ENCODE measurements at places on chromosomes 11 and 22.

DNA sequence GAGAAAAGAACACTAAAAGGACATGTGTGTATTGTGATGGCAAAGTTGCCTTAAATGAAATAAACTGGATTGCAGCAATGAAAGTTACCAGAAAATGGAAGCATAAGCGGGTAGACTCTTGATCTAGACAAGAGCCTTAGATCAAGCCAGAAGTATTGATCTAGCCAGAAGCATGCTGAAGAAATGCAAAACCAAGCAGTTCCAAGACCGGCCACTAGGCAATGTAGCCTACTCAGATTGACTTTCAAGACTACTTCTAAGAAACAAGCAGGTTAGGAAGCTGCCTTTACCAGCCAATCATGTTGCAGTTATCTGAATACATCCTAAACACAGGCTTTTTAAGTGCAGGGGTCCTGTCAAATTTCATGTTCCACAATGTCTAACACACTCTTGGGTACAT lies 54.6 kb downstream of the KCNA4 start:
- no peak for DNase-seq

GRCh38 chr22:44491269-44492035 lies 6.6 kb downstream of the RTL6 start:
- DNase-seq, result no peak

- no peak for DNase-seq
These were observed 455.0 kb downstream of the BRD1 start for GRCh38 chr22:49372530-49373288.

DNA sequence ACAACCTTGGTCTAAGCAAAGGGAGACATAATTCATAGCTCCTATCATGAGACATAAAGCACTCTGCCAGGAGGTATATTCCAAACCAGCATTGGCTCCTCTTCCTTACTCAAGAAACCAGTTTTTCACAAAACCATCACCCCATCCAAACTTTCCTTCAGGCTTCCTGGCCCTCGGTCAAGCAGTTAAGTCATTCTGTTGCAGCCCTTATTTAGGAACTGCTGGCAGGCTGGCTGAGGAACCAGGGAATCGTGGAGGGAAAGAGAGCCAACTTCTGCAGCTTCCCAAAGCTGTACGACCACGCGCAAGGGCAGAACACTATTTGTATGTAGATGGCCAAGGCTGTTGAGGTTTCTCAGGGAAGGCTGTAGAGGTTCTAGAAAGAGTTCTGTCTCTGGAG lies 680 bp downstream of the IFT46 start:
- no peak for DNase-seq

DNA sequence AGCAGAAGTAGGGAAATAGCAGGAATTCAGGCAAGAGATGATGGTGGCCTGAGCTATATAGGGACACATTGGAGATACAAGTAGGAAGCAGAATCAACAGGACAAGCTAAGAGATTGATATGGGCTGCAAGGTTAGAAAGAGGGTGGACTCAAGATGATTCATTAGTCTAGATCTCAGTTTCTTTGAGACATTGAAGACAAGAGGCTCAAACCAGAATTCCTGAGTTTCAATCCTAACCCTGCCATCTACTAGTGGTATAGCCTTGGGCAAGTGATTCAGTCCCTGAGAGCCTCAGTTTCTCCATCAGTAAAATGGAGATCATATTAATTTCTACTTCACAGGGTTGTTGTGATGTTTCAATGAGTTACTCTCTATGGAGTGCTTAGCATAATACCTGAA lies 53.1 kb upstream of the NAV2 start:
- no peak for DNase-seq

- DNase-seq, result no peak
These were observed 102.7 kb downstream of the PHF21B start for GRCh38 chr22:44906999-44907644.

DNA sequence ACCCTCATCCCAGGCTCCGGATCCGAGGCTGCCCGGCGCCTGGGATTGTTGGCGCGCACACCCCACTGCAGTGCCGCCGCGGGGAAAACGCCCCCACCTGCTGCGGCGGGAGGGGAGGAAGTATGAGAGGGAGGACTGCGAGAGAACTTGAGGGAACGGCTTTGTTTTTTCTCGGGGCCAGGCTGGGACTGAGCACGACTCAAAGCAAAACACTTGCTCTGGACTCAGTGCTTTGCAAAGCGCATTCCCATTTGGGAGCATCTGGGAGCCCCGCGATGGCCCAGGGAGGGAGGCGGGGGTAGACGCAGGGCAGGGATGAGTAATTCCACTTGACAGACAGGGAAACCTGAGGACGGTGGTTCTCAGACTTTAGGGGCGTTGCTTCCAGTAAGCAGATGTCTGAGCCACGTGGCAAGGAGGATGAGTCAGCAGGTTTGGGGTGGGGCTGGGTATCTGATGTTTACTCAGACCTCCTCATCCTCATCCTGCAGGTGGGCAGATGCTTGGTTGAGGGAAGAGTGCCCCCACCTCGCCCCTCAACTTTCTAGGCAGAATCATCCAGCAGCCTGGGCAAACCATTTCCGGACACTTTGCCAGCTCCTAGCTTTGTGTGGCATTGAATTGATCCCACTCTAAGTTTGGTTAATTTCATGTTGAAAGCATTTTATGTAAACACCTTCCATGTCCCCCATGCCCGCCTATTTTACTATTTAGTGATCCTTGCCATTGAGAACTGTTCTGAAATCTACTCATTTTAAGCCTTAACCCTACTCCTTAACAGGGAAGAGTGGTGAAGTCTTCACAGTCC lies 1.5 kb downstream of the MIAT start:
- DNase-seq, result peak; percentile 93

DNA sequence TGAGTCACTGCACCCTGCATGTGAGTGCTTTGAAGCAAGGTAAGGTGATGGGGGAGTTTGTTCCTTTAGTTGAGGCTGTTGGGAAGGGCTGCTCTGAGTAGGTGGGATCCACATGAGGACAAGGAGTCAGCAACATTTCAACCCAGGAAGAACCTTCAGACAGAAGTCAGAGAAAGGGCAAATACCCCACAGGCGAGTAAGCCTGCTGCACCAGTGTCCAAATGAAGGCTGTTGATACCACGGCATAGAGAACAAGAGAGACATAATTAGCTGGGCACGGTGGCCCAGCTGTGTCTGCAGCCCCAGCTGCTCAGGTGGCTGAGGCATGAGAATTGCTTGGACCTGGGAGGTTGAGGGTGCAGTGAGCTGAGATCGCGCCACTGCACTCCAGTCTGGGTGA lies 54.3 kb upstream of the CLMP start:
- DNase-seq, result no peak

DNA sequence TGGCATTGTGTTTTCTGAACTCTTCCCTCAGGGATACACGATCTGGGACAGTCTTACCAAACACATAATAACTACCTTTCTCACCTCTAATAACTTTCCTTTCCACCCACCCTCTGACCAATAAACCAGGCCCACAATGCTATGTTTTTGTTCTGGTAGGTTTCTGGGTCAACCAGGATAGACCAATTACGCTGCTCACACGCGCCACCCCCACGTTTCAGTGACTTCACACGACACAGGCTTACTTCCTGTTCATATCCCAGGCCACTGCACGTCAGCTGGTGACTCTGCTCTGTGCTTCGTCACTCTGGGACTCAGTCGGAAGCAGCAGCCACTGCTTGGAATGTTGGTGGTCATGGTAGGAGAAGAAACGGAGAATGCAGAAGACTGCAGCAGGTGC lies 2.5 kb downstream of the KRTAP5-4 start:
- no peak for DNase-seq

- DNase-seq, result no peak
These were observed 80.9 kb upstream of the OR9Q1 start for GRCh38 chr11:57942808-57943207.

GRCh38 chr22:44995105-44995514 lies 14.7 kb downstream of the PHF21B start:
- DNase-seq, result no peak

DNA sequence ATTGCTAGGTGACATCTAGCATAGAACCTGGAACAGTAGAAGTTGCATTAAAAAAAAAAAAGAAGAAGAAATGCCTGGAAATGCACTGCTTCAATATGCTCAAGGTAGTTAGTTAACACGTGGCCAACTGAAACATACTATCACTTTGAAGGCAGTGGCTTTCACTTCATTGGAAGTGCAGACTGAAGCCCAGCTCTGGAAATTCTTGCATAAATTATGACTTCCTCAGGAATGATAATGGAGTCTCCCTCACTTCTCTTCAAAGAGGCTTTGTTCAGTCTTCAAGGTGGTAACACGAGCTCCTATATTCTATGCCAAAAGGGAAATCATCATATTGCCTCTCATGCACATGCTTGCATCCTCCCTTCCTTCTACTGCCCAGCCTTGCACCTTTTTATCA lies 715.9 kb upstream of the API5 start:
- DNase-seq, result no peak

GRCh38 chr11:58564231-58564630 lies 11.4 kb downstream of the LPXN start:
- DNase-seq, result no peak

GRCh38 chr22:17845790-17846189 lies 71.5 kb upstream of the BID start:
- DNase-seq, result no peak

DNA sequence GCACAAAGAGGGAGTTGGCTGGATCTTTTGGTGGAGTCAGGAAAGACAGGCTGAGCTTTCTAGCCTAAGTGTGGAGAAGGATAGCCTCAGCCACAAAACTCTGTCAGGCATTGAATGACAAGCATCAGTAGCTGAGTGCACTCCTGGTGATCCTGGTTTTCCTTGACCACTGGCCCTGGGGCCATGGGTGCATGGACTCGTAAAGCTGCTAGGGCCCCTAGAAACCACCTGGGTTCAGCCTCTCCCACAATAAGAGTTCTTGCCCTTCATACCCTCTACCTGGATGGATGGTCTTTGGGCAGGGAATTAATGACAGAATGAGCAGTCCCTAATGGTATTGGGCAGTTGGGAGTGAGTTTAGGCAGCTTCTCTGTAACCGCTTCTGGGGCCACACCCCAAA lies 22.9 kb downstream of the TUB start:
- no peak for DNase-seq

DNA sequence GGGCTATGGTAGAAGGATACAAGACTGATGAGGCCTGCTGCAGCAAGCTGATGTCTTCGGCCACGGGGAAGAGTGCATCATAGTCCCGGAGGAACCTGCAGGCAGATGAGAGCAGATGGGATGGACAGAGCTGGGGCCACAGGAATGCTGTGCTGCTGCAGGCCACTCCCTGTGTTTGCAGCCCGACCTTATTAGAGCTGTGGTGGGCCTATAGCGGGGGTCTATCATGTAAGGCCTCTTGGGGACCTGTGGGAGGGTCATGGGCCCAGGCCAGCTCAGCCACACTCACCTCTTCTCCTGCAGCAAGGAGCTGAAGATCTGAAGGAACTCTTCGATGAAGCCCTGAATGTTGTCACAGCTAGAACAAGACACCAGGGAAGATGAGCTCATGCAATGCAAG lies 31.9 kb downstream of the ASCC2 start:
- DNase-seq, result no peak

- no peak for DNase-seq
These were observed 32.3 kb downstream of the PDHX start for GRCh38 chr11:34948696-34949095.

DNA sequence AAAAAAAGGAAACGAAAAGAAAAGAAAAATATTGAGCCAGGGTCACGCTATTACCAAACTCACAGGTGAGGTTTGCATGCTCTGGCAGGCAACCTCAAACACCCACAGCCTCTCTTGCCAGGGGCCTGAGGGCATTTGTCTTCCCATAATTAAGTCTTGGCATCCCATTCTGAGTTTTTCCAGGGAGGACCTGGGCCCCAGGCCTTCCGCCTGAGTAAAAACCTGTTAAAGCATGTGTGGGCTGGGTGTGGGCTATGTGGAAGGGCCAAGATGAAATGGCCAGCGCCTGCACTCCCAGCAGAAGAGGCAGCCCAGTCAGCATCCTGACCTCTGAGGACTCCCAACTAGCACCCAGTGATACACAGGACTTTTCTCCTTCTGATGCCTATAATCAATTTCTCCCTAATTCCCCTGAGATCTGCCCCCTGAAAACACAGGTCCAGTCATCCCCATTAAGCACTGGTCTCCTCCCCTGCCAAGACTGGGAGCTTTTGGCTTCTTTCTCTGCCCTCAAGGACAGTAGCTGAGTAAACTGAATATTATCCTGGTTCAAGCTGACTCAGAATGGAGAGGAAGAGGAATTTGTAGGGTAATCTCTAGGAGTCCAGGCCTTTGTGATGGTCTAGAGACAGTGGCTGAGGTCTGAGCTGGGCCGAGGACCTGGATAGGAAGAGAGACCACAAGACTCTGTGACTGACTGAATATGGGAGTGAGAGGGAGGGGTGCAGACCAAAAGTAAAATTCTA lies 35.6 kb upstream of the ACER3 start:
- no peak for DNase-seq

GRCh38 chr11:13262096-13262495 lies 15.5 kb upstream of the BMAL1 start:
- DNase-seq, result no peak

DNA sequence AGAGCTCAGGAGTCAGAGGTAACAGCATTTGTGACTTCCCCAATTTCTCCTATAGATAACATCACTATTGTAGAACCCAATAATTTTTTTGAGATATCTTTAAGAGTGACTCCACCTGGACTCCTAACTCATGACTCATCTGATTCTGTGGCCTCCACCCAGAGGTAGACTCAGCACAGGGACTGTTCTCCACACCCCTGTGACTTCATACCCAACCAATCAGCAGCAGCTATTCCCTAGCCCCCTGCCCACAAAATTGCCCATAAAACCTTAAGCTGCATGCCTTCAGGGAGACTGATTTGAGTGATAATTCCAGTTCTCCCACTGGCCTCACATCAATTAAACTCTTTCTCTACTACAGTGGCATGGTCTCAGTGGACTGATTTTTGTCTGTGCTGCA lies 475.4 kb upstream of the FAT3 start:
- no peak for DNase-seq

GRCh38 chr11:112863305-112863704 lies 97.9 kb upstream of the NCAM1 start:
- DNase-seq, result no peak

- no peak for DNase-seq
These were observed 74.8 kb downstream of the ARHGAP42 start for GRCh38 chr11:100761841-100762240.

DNA sequence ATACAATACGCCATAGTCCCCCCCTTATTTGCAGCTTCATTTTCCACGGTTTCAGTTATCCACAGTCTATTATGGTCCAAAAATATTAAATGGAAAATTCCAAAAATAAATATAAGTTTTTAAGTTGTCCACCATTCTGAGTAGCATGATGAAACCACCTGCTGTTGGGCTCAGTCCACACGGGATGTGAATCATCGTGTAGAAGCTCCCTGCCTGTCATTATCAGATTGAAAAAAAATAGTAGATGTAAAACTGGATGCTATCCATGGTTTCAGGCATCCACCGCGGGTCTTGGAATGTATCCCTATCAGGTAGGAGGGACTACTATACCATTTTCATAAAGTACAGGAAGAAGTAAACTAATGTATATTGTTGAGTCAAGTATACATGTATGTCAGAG lies 127.4 kb downstream of the TTC17 start:
- DNase-seq, result no peak

DNA sequence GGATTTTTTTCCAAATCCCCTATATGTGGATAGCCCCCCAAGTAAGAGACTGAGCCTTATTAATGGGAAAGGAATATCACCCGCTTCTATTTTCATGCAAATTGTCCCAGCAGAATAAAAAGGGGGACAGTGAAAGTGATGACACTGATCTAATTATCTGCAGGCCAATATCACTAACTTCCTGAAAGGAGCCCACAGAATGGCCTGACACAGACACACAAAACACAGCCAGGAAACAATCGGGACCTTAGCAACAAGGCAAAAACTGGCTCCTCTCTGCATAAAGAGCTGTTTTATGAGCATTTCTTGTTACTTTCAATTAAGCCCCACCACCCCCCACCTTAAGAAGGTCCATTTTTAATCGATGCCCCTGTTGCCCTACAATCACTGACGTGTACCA lies 54.3 kb upstream of the FAM181B start:
- DNase-seq, result no peak

- DNase-seq, result no peak
These were observed 104.1 kb downstream of the PKNOX2 start for GRCh38 chr11:125268611-125269010.

All from activated CD4-positive, alpha-beta T cell treated with anti-CD3 and anti-CD28 coated beads, Interleukin-2, Interleukin-4, amounts not matched to agents 100 ng/mL and 50 ng/mL, durations not matched to agents 16 hours and 8 hours (primary cell).